ENCODE measurements at places on chromosomes 12 and 14.
A peak's percentile ranks its signal among the peaks of the same experiment; 100 is the strongest.

GRCh38 chr14:32491416-32492016 is 162.4 kb downstream of the AKAP6 start:
- peak; percentile 29 for DNase-seq

GRCh38 chr12:68912916-68913315 is 20.1 kb downstream of the CPM start:
- no peak for DNase-seq

DNA sequence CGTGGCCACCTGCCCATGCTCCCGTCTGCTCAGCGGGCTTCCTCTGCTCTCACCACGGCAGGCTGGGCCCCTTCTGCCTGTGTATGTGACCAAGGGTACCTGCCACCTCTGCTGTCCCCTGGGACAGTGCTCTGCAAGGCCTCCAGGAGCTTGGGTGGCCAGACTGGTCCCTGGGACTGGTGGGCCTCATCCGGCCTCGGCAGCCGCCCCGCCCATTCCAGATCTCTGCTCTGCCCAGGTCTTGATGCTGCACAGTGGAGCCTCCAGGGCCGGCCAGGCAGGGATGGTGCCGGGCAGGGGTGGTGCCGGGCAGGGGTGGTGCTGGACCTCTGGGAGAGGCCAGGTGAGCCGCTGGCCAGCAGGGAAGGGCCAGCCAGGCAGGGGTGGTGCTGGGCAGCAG is 9.0 kb downstream of the FBRSL1 start:
- no peak for DNase-seq

- no peak for DNase-seq
Measured at GRCh38 chr12:57983146-57983857, 41.9 kb downstream of the ATP23 start.

DNA sequence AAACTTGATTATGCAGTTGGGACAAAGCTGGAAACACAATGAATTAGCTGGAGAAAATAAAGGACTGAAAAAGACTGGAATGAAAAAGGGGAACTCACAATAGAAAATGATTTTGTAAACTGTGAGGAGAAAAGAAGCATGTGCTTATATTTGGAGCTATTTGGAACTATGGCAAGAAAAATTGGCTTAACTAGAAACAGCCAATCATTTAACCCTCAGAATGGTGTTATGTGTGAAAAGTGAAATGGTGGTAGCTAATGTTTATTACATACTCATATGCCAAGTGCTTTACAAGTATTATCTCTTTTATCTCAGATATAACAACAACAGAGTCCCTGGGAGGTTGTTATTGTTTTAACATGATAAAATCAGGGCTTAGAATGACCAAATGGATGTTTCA is 583.1 kb upstream of the SEL1L start:
- DNase-seq = no peak

GRCh38 chr12:19130224-19131024 is 891 bp downstream of the PLEKHA5 start:
- peak; percentile 12 for DNase-seq

DNA sequence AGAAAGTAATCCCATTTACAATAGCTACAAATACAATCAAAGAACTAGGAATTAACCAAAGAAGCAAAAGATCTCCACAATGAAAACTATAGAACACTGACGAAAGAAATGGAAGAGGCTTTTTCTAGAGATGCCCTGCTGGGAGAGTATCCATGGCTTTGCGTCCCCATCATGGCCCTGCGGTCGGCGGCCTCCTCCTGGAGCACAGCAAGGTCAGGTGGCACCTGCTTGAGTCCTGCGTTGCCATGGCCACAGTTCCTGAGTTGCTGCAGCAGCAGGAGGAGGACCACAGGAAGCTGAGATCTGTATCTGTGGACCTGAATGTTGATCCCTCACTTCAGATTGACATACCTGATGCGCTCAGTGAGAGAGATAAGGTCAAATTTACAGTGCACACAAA is 143.5 kb downstream of the SLC5A8 start:
- no peak for DNase-seq

- no peak for DNase-seq
Measured at GRCh38 chr14:85527445-85528035, 2.4 kb upstream of the FLRT2 start.

DNA sequence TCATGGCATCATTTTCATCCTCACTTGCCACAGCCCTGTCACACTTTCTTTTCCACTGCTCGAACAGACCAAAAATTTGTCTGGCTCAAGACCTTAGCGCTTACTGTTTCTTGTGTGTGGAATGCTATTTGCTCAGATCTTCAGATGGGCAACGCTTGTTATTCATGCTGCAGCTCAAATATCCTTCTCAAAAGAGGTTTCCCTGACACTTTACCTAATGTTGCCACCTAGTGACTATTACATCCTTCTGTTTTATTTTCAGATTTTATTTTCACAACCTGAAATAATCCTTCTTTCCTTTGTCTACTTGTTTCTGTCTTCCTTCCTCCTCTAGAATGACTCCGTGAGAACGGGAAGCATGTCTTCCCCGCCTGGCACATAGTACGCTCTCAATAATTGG is 5.6 kb downstream of the FBXO33 start:
- peak; percentile 29 for DNase-seq

GRCh38 chr14:86391085-86391484 is 861.1 kb downstream of the FLRT2 start:
- no peak for DNase-seq
